ENCODE measurements at places on chromosomes 4 and X.

DNA sequence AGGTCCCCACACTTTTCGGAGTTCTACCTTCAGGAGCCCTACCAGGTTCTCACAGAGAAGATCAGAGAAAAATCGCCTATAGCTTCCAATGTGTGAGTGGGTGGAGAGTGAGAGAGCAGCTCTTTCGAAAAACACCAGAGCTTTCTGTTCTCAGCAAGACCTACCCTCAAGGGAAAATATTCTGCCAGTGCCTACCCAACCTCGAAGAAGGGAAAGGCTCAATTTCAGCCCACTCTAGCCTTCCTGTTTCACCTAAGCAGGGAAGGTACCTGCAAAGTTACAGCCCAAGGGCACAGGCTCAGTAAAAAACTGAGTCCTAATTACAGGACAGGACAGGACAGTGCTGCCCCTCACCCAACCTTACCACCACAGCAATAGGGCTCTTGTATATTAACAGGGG, 104.0 kb upstream of the WDR17 start:
- DNase-seq, result no peak

DNA sequence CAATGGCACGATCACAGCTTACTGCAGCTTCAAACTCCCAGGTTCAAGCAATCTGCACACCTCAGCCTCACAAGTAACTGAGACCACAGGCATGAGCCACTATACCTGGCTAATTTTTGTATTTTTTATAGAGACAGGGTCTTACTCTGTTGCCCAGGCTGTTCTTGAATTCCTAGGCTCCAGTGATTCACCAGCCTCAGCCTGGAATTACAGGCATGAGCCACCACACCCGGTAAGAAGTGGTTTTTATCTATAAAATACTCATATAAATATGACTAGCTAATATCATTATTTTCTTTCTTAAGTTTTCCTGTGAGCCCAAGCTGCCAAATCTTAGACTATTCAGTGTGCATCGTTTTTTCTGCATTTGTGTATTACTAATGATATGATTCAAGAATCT, 4.4 kb downstream of the SCFD2 start:
- DNase-seq, result no peak

DNA sequence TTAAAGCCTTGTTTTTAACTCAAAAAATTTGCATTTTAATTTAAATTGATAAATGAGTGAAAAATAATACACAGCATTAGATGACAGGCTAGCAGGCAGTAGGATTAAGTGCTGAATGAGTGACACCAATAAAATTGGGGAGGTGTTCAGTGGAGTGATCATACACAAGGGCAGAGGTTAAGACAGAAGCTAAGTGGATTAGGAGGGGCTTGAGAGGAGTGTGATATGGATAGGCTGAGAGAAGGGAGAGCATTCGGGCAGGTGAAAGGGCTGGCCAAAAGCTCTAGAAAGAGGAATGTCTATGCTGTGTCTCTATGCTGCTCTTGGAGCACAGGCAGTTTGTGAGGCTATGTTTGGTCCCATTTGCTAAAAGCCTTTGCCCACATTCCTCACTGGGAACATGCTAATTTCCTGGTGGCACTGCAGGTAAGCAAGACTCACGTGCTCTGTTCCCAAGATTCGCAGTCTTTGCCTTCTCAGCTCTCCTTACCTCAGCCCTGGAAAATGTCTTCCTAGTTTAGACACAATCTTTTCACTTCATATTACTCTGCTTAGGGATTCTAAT, 52.8 kb upstream of the CCSER1 start:
- no peak for DNase-seq

DNA sequence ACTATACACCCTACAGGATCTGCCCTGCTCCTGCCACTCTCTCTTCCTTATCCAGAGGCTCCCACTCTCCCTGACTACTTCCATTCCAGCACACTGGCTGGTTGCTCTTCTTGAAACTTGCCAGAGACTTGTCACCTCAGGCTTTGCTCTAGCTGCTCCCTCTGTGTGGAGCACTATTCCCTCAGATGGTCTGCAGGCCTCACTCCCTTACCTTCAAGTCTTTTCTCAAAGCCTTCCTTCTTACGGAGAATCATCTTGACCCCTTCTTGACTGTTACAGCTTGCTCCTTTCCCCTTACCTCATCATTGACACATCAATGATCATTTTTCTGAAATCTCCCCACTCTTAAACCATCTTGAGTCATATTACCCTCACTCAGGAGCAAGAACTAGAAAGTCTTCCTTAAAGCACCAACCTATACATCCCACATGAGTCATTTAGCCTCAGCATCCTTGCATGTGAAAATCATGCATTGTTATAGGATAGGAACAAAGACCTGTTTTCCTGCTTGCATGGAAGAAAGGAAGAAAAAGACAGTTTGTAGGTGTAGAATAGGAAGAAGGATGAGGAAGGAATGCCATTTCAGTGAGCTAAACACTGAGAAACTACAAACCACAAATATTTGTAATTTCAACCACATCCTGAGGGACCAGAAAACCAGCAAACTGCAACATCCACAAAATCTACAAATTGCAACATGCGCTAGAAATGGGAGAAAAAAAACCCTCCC, 55.7 kb downstream of the ANTXR2 start:
- peak; percentile 72 for DNase-seq

- peak; percentile 63 for DNase-seq
These were observed at the start of gene SCD5 for GRCh38 chr4:82798168-82799005. Gene SCD5, minus strand, starts transcription at chr4:82798796. Its CDS starts 259 bp downstream, at chr4:82798537.

DNA sequence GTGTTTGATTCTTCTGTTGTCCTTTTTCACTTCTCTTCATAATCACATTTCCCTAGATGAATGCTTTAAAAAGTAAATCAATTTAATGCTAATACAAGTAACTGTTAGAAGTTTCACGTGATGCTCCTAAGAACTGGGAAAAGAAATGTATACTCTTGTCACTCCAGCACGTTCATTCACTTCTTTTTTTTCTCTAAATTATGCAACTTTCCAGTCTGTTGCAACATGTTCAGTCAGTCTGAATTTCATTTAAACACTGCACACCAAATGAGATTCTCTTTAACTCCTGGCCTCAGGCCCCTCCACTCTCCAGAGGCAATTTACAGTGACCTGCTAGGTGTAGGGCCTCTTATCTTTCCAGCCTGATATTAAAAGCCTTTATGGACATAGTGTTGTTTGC, 321.9 kb downstream of the HS3ST1 start:
- no peak for DNase-seq

DNA sequence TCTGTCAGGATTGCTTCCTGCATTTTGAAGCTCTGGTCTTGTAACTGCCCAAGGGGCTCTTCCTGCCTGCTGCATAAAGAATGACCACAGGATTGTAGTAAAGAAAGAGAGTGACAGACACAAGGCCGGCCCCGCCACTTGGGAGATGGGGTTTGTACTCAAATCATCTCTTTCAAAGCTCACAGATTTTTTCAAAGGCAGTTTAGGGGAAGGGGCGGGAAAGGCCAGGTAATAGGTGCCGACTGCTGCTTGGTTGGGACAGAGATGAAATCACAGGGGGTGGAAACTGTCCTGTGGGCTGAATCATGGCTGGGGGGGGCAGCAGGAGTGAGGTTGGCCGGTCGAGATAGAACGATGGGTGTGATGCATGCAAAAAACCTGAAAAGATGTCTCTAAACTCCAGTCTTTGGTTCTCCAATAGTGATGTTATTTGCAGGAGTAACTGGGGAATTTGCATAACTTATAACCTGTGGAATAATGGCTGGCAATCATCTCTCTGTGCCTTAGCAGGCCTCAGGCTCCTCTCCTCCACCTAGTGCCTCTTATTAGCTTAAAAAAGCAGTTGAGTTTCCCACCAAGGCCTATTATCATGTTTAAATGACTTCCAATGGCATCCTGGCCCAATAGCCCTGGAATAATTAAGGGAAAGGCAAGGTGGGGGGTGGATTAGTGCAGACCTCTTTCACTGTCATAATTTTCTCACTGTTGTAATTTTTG, 778.4 kb upstream of the FRG1 start:
- DNase-seq, result no peak

- DNase-seq, result no peak
These were observed 494.0 kb downstream of the PDGFC start for GRCh38 chr4:156477636-156478035.

DNA sequence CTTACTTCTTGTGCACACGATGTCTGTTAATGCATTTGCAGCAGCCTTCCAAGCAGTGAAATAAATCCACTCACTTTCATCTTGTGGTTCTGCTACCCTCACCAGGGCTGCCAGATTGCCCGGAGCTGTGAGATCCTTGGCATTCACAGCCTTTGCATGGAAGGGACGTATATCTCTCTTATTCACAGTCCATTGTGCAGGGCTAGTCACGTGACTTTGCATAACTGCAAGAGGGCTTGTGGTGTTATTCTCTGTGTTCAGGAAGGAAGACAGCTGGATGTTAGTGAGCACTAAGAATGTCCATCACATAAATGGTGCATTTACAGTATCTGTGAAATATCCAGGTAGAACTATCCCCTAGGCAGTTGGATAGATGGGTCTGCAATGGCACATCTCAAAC, 96.5 kb upstream of the BEND4 start:
- no peak for DNase-seq

- DNase-seq, result peak; percentile 22
These were observed 229.2 kb downstream of the PTTG2 start for GRCh38 chr4:38189445-38189844.

DNA sequence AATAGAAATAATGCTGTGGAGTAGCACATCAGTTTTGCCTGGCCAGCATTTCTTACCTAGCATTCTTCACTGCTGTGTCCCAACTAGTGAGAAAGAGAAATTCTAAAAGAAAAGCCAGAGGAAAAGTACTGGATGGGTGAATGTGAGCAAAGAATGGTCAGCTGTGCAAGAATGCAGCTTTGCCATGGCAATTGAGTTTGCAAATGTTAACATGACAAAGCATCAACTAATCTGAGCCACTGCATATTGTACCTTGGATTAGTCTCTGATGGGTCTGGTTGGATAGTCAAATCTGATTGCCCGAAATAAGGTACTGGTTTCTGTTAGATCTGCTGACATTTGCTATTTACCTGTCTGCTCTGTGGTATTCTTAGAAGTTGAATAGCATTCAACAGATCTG, 38.7 kb downstream of the ADD1 start:
- DNase-seq, result no peak

DNA sequence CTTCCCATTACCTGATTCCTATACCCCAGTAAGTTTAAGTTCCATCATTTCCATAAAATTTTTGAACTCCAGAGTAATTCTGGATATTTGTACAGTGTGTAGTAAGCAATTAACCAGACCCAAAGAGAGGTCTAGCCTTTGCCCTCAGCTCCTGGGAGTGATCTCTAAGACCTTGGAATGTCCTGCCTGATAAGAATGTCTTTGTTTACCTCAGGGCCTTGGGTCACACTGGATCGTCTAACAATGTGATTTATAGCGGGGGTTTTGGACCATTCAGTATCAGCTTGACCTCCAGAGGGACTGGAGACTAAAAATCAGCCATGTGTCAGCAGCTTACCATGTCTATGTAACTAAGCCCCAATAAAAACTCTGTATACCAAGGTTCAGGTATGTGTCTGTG, 330.9 kb upstream of the PPP1R2C start:
- DNase-seq, result no peak

GRCh38 chrX:14050709-14051108, 21.0 kb upstream of the GEMIN8 start:
- DNase-seq, result no peak

DNA sequence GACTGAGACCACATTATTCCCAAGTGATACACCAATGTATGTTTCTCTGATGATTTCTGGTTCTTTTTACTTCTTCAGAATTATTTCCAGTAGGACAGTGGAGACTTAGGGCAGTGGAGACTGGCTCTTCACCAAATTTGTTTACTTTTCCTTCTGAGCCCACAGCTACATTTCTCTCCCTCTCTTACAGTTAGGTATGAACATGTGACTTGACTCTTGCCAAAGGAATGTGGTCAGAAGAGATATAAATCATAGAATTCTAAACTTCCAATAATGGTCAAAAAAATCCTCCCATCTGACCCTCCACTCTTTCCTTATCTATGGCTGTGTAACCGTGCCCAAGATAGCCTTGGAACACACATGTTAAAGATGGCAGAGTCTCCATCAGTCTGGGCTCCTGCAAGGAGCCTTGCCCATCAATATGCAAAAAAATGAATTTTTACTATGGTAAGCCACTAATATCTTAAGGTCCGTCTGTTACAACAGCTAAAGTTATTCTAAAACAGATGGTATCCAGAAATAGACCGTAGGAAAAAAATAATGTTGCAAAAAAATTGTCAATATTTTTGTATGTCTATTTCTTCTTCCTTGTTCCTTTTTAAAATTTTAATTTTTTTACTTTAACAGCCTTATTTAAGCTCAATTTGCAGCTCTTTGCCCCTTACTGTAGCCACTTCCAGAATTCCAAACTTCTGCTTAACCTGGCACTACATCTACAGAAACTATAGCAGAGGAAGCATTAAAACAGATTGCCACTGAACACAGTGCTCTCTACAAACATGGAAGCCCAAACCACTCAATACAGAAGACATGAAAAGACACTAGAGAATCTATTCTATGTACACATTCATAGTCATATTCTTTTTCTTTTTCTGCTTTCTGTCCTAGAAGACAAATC, 260.7 kb downstream of the COL25A1 start:
- peak; percentile 34 for DNase-seq

DNA sequence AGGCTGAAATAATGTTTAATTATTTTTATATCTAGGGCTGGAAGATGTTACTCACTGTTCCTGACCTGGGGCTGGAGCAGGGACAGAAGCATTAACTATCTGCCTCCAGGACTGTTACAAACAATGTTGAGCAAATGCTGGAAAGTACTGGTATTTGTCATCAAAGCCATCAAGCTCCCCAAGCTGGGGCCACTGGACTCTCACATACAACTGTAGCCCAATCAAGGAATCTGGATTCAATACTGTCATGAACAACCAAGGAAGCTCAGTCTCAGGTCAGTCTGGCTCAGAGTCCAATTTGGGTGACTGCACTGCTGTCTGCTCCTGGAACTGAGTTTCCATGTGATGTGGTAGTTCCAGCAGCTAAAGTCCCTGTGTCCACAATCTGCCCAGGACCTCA, 50.4 kb downstream of the APOO start:
- no peak for DNase-seq

- no peak for DNase-seq
These were observed 113.7 kb downstream of the SOWAHB start for GRCh38 chr4:76784237-76784636.

GRCh38 chr4:577499-578450, 1.7 kb upstream of the TMEM271 start:
- DNase-seq, result no peak

GRCh38 chr4:99402765-99403164, 32.4 kb downstream of the ADH7 start:
- no peak for DNase-seq

GRCh38 chr4:141692081-141692480, 55.7 kb downstream of the IL15 start:
- DNase-seq, result no peak

GRCh38 chr4:169210504-169211118, 60.1 kb downstream of the SH3RF1 start:
- no peak for DNase-seq

DNA sequence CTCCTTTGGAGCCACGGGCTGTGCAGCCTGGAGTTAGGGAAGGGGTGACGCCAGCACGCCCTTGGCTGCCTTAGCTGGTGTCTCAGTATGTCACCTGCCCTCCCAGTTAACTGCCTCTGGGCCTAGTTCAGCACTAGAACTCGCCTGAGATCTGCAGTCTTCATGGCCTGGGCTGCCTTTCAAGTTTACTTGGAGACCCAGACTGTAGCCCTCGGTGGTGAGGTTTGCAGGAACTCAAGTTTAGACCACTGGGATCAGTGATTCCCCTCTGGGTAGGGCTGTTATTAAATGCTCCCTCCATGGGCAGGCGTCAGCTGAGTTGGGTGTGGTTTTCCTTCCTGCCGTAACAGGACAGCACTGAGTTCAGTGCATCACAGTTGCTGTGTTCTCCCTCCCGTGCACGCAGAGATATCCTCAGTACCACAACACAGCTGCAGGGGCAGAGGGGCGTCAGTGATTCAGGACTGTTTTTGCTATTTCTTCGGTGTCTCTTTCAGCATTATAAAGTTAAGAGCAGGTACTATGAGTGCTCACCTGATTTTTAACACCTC, 30.5 kb downstream of the PLAC8 start:
- no peak for DNase-seq
